ENCODE measurements at places on chromosomes 11 and 22.

DNA sequence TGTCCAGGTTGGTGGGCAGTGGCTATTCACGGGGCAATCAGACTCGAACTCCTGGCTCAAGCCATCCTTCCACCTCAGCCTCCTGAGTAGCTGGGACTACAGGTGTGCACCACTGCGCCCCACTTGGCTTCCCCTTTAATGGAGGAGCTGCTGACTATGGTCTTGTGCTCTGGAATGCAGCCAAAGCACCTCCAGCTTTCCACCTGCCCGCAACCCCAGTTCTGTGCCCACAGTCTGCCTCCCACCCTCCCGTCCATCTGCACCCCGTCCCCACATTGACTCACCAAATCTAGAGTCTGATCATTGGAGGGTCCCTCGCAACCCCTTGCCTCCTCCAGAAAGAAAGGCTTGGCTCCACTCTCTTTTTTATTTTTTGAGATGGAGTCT, 41.0 kb downstream of the KCNJ4 start:
- DNase-seq: no peak

DNA sequence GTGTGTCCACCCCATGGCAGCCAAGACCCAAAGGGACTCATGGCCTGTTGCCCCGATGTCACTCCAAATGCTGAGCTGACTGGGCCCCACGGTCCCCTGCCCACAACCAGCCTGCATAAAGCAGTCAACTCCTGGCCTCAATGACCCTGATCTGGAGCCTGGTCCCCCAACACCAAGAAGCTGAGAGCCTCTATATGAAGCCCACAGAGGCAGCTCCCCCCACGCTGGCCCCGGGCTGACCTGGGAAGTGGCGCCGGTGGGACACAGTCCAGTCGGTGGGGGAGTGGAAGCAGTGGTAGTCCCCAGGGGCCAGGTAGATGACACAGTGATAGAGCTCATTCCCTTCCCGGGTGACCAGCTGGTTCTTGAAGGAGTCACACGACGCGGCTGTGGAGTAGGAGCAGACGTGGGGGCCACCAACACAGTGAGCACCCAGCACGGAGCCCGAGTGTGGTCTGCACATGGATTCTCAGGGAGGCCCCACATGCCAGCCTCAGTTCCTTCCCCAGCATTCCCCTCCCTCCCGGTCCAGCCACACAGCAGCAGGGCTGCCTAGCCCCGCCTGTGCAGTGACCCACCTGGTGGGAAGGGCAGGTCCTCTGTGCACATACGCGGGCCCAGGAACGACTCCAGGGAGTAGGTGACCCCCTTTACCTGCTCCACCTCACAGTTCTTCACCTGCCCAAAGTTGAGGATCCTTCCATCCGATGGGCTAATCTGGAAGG, 41.1 kb downstream of the PISD start:
- no peak for DNase-seq

- DNase-seq: no peak
Measured at GRCh38 chr22:30077279-30077880, 2.9 kb upstream of the HORMAD2 start.

- no peak for DNase-seq
Measured at GRCh38 chr11:125465255-125465654, 30.8 kb downstream of the FEZ1 start.

GRCh38 chr11:73612601-73613140, 14.8 kb upstream of the FAM168A start:
- no peak for DNase-seq

- no peak for DNase-seq
Measured at GRCh38 chr11:67357831-67358670, 4.7 kb upstream of the POLD4 start.

DNA sequence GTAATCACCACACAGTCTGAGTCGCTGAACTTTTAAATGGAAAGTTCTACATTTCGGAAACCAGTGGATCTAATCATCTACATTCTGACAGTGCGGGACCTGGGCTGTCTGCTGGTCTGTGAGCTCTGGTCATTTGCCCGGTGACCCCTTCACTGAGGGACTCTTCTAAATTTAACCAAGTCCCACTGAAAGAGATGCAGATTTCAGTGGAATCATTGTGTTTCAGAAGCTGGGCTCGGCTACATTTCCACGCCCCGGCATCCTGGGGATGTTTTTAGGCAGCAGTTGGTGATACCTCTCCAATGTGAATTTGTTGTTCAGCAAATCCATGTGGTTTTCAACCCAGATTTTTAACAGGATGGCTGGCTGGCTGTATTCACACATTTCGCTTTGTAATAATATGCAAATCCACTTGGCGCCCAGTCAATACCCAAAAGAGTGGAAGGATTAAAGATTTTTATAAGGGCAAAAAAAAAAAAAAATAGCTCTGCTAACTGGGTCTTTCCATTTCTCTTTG, 145.5 kb upstream of the RASSF10 start:
- DNase-seq: no peak

- no peak for DNase-seq
Measured at GRCh38 chr11:98834776-98835175, 186.0 kb upstream of the CNTN5 start.

DNA sequence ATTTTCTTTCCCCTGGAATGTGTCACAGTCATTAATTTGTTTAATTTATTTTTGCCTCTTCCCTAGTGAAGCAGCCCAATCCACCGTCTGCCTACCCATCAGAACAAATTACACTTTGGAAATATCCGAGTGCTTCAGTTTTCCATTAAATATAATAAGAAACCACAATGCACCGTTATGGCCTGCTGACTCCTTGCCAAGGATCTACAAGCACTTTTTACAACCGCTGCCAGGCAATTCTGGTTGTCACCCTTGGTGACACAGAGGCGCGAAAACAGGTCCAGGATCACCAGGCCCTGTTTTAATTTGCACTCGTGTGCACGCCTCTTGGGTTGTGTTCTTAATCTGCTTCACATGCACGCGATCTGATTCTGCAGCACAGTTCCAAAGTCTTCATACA, 43.9 kb downstream of the KIRREL3 start:
- DNase-seq: no peak

DNA sequence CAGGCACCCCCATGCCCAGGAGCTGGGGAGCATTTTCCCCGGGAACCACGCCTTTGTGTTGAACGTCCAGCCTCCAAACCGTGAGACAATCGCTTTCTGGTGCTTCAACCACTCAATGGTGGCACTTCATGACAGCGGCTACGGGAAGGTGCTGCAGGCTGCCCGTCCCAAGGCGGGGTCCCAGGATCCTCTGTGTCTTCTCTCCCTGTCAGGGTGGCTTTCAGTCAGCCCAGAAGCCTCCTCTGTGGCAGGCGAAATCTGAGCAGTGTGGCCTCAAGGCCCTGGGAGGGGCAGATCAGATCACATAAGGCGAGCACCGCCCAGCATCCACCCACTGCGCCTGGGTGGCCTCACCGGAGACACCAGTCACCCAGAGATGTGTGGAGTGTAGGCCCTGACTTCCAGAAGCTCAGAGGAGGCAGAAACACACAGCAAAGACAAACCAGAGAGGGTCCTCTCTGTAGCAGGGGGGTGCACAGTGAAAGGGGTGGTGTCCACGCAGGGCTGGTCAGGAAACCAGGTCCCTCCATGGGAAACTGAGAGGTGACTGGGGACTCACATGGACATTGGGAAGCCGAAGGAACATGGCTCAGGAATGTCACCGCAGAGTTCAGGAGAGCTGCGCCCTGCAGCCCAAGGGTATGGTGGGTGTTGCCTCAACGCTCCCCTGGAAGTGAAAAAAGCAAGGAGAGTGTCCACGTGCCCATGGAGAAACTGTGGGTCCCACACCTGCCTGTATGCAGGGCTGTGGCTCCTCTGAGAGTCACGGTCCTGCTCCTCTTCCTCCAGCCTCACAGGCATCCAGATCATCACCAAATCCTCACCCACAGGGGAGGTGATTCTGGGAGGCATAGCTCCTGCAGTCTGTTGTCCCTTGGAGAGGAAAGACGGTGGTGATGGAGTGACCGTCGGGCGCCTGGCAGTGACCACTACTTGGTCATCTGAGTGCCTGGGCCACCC, 1420.7 kb downstream of the TBC1D22A start:
- no peak for DNase-seq

GRCh38 chr11:28632338-28632737, 524.1 kb downstream of the METTL15 start:
- DNase-seq: no peak

DNA sequence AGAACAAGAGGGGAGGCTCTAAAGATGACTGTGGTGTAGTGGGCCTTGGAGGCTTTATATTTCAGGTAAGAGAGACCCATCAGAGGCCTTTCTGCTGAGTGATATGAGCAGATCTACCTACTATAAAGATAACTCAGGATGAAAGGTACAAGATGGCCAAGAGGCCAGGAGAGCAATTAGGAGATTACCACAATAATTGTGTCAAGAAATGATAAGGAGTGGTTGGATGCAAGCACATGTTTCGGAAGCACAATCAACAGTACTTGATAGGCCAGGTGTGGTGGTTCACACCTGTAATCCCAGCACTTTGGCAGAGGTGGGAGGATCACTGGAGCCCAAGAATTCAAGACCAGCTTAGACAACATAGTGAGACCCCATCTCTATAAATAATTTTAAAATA, 43.8 kb downstream of the SIK3 start:
- DNase-seq: no peak

DNA sequence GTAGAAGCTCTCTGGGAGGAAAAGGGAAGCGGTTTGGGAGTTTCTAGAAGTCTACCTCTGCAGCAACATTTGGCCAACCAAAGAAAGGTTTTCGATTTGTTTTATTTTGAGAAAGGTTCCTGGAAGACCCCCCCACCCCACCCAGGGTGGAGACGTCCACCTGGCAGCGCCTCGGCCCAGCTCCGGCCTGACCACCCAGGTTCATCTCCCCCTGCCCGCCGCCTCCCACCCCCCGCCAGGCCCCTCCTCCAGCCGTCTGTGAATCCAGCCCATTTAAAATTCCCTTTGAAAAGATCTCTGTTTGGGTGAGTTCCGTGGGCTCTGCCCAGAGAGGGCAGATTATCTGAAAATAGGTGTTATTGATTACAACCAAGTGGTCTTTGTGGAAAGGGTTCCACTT, 43.3 kb downstream of the KCNJ1 start:
- DNase-seq: no peak

DNA sequence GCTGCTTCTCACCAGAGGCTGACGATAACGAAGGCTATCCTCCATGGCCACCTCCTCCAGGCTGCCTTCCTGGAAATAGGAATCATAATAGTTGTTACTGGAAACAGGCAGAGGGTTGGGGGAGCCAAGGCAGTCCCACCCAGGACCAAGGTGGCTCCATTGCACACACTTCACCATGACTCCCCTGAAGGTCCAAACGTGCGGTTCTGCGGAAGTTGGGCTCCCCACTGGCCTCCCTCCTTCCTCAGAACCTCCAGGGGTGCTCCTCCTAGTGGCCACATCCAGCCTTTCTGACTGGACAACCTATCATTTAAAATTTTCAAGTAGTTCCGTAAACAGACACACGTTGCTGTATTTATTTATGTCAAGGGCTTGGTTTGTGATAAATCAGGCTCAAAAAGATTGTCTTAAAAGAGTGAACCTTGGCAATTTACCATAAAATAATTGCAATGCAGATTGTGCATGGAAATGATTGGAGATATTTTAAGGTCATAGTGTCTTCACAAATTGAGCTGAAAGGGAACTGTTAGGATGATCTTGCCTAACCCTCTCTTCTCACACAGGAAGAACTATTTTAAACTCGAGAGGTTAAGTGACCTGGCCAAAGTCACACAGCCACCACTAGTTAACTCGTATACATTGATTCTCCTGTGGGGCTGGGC, 1.4 kb upstream of the TCN2 start:
- peak; percentile 84 for DNase-seq

GRCh38 chr11:12785901-12786300, 111.7 kb downstream of the TEAD1 start:
- no peak for DNase-seq

Measured in OCI-M1 (cell line).